ENCODE measurements at places on chromosomes 16 and 17.

DNA sequence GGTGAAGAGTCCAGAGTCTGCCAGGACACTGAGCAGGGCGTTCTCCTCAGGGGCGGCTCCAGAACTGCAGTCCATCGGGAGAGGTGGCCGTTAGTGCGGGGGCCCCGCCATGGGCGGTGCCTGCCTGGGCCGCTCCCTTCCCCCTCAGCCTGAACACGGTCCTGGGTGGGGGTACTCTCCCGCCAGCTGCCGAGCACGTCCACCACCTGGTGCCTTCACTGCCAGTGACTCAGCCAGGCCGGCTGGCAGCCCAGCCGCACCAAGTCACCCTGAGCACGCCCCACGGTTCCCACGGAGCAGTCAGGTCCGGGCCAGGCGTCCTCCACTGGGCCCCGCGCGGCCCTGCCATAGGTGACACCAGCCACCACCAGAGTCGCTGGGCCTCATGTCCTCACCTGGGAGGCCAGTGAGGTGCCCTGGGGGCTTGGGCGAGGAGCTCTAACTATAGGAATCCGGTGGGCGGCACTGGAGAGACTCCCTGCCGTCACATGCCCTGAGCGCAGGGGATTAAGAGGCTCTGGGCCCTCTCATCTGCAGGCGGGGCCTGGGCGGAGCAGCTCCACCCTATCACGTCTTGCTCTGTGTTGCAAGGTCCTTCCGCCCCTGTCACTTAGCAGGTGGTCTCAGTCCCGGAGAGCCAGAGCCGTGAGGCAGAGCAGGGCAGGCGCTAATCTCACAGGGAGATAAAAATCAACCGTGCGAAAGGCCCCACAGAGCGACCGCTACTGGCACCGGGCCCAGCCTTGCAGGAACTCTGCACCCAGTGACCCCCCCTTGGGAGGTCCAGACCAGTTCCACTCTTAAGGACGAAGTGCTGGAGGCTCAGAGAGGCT lies 14.3 kb downstream of the PIEZO1 start:
- DNase-seq = no peak

DNA sequence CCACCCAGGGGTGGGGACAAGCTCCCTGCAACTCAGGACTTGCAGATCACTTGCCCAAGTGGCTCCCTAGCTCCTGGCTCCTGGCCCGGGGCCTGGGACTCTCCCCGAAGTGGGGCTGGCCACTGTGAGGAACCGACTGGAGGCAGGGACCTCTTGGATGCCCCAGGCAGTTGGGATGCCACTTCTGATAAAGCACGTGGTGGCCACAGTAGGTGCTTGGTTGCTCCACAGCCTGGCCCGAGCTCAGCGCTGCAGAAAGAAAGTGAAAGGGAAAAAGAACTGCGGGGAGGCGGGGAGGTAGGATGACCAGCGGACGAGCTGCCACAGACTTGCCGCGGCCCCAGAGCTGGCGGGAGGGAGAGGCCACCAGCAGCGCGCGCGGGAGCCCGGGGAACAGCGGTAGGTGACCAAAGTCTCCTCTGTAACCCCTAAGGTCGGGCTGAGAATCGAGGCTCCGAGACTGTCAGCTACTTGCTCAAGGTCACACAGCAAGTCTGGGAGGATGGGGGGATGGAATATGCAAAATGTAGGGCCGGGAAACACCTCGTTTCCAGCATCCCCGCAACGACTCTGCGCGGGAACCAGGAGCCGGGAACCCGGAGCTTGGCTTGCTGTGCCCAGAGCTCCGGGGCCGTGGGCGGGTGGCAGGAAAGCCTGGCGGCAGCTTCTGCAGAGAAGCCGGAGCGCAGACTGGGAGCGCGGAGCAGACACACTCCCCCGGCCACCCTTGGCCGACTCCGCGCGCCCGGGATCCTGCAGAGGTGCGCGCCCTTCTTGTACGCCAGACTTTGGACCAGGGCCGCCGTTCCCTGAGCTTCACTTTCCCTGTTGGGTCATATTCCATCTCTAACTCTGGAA lies 1.9 kb downstream of the CIITA start:
- no peak for DNase-seq

- no peak for DNase-seq
These were observed 18.0 kb downstream of the SLFN12L start for GRCh38 chr17:35519439-35519838.

DNA sequence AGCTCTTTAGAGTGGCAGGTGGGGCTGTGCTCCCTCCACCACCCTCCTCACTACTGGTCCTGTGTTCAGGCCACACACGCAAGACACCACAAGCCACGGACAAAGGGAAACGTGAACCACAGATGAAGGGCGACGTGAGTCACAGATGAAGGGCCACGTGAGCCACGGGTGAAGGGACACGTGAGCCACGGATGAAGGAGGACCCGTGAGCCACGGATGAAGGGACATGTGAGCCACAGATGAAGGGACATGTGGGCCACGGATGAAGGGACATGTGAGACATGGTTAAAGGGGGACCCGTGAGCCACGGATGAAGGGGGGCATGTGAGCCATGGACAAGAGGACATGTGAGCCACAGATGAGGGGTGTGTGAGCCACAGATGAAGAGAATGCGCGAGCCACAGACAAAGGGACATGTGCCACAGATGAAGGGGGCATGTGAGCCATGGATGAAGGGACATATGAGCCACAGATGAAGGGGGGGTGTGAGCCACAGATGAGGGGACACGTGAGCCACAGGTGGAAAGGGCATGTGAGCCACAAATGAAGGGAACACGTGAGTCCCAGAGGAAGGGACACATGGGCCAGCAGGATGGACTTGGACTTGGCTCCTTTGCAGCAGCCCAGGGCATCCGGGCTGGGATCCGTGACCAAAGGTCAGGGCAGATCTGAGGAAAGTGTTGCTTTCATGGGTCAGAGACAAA lies 15.6 kb downstream of the ZNF469 start:
- DNase-seq = no peak

DNA sequence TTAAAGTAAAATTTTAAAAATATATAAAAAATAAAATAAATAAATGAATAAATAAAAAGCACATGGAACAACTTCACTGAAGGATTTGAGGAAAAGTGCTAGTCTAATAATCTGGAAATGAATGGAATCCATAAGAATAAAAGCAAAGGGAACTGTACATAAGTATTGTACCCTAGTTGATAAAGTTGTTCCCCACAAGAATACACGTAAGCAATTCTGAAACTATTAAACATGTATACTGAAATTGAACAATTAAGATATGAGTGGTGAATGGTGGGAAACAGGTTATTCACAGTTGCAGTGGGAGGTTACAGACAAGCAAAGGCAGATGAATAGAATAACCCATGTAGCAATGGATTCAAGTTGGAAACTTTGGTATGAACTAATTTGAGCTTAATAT lies 853.2 kb upstream of the SOX9 start:
- no peak for DNase-seq

DNA sequence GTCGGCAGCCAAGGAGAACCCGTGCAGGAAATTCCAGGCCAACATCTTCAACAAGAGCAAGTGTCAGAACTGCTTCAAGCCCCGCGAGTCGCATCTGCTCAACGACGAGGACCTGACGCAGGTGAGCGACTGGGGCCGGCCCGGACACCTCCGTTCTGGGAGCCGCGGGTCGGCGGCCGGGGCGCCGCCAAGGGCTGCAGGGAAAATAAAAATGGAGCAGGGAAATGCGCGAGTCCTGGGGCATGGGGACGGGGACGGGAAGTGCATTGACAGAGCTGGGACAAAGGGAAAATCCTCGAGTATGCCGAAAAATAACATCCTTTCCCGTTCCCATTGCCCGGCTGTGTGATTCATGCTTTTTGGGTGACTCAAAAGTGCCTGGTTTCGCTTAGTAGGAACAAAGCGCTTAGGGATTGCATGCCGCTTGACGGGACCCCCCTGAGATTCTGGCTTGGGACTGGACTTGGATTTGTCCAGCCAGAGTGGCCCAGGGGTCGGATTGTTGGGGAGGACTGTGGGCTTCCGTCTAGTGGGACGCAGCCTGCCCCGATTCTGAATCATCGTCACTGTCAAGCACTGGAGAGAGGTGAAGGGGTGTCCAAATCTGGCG lies 699 bp downstream of the MPRIP start:
- no peak for DNase-seq

DNA sequence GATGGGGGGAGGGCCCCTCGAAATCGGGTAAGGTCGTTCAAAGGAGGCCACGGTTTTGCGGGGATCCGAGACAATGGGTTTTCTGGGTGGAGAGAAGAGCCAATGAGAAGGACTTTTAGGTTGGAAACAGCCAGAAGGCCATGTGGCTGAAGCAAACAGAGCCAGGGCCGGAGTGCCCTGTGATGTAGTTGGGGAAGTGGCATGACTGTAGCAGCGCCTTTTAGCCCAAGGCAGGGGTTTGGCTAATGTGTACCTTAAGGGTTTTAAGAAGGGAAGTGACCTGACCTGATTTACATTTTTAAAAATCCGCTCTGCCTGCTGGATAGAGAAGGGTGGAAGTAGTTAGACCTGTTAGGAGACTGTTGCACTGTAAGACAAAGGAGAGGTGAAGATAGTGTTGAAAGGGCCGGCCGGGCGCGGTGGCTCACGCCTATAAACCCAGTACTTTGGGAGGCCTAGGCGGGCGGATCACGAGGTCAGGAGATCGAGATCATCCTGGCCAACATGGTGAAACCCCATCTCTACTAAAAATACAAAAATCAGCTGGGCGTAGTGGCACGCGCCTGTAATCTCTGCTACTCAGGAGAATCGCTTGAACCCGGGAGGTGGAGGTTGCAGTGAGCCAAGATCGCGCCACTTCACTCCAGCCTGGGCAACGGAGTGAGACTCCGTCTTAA lies 1.0 kb downstream of the LYRM1 start:
- no peak for DNase-seq

GRCh38 chr16:77674888-77675287 lies 47.4 kb upstream of the NUDT7 start:
- DNase-seq = no peak

DNA sequence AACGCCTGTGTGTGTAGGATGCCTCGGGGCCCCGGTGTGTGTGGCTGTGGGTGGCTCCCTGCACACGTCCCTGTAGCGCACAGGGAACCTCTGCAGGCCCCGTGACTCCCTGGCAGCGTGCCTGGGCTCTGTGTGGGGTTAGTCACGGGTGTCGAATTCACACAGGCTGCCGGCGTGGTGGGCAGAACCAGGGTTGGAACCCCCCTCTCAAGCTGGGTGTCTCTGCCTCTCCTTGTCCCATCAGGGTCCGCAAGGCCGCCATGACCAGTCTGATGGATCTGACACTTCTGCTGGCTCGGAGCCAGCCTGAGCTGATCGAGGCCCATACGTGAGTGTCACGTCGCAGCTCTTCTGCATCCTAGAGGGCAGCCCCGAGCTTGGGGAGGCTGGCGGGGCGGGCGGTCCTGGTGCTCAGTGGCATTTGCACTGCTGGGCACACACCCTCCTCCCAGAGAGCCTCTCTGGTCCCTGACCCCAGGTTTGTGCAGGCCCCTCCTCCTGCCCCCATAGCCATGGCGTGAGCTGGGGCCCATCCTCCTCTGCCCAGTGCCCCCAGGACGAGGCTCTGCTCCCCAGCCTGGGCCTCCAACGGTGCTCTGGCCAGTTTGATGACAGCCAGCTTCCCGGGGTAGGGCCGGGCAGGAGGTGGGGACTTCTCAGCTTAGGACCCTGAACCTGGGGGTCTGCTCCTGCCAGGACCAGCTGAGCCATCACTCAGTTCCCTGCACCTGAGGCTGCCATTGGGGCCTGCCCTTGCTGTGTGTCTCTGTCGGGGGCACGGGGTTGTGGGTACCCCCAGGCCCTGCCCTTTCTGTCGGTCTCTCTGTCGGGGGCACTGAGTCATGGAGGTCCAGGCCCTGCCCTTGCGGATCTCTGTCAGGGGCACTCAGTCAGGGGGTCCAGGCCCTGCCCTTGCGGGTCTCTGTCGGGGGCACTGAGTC lies 88.1 kb upstream of the ZNF750 start:
- no peak for DNase-seq

GRCh38 chr17:82332669-82333278 lies 792 bp downstream of the SECTM1 start:
- no peak for DNase-seq

GRCh38 chr16:86578611-86579267 lies 390 bp downstream of the FOXL1 start:
- DNase-seq = no peak

GRCh38 chr16:23537390-23537789 lies 19.8 kb downstream of the EARS2 start:
- DNase-seq = no peak

DNA sequence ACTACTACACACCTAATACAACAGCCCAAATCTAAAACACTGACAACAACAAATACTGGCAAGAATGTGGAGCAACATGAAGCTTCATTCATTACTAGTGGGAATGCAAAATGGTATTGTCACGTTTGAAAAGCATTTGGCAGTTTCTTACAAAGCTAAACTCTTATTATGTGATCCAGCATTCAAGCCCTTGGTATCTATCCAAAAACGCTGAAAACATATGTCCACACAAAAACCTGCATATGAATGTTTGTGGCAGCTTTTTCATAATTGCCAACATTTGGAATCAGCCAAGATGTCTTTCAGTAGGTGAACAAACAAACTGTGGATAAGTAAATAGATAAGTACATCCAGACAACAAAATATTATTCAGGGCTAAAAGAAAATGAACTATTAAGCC lies 501.1 kb upstream of the KIF2B start:
- DNase-seq = no peak

DNA sequence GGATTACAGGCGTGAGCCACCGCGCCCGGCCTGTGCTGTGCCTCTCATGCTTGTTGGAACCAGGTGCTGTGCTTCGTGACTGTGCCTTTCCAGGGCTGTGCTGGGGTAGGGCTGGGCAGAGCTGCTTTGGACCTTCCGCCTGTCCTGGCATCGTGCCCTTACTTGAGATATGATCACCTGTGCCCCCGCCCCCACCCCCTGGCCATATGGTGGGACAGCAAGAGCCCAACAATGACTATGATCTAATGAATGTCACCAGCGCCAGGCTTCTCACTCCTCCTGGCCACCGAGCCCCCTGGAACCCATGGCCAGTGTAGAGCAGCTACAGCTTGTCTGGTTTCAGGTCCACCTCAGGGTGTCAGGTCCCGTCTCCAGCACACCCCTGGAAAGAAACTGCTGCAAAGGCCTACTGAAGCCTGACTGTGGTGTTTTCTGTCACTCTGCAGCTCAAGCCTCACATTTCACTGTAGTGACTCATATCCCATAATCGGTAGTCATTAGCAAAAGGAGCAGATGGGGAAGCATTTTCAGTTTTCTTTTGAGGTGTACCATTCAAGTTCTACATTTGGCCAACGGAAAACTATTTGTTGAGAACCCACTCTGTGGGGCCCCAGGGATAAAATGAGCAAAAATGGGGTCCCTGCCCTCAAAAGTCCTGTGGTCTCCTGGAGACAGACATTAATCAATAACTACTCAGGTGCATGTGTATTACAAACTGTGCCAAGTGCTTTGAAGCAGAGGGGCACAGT lies 22.1 kb downstream of the FCSK start:
- DNase-seq = no peak
